ENCODE measurements at places on chromosomes 4 and X.

GRCh38 chr4:40515037-40515397 lies 114.6 kb downstream of the RBM47 start:
- no peak for DNase-seq

GRCh38 chr4:106690487-106690886 lies 321.9 kb upstream of the GIMD1 start:
- no peak for DNase-seq

GRCh38 chr4:41949531-41949930 lies 14.3 kb downstream of the TMEM33 start:
- DNase-seq = no peak

DNA sequence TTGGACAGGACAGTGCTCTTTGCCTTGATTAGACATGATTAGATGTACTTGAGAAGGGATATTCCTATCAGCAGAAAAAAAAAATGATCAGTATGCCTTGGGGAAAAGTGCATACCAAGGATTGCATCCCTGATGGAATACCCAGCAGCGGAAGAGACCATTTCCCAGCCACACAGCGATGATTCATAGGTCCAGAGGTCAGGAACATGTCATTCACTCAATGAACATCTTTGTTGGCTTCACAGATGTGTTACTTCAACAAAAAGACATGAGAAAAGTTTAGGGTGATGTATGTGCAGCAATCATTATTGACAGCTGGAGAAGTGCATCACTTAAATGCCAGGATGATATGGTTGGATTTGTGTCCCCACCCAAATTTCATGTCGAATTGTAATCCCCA lies 293.5 kb downstream of the ZNF674 start:
- DNase-seq = no peak

DNA sequence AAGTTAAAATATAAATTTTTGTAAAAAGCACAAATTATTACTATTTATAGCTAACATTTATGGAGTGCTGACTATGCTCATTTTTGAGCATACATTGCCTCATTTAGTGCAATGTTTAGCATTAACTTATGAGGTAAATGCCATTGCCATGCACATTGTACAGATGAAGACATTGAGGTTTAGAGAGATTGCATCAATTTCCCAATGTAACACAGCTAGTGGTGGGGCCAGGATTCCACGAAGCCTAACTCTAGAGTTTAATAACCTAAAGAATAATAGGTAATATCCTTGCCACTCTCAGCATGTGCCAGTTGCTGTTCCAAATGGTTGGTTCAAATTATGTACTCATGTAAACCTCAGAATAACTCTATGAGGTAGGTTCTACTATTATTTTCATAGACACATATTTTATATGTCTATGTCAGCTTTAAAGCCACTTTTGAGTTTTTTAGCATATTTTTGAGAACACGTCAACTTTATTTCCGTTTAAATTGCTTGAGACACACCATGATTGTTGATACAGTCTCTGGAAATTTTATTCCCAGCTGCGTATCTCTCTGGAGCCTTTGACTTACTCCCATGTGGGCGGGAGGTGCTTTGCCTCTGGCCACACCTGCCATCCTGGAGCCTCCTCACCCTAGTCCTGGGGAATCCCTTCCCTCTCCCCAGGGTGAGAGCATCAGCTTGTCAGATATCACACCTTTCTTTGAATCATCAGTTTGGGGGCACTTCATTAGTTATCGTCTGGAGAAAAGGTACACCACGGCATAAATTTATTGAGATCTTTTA lies 10.8 kb upstream of the ADH1A start:
- no peak for DNase-seq

- no peak for DNase-seq
These were observed 257.5 kb upstream of the FAT1 start for GRCh38 chr4:186981161-186981560.

DNA sequence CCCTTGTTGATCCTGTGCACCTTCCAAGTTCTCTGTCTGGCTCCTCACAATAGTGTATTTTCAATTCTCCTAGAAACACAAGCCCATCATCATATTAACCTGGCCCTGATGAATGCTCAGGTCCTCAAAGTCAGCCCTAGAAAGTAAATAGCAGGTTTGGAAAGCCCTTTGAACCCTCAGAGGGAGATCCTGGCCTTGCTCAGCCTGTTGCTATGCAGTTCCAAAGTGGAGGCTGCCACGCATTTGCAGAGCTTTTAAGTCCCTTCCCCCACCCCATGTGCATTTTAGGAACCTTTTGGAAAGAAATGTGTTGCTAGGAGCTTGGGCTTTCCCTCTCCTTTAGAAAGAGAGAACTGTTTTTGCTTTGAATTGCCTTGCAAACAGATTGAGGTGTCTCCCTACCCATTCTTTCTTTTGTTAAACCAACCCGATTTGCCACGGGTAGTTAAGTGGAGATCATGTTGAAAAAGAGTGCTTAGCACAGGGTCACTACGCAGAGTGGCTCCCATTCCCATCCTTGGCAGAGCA lies 12.2 kb downstream of the MAMLD1 start:
- no peak for DNase-seq

DNA sequence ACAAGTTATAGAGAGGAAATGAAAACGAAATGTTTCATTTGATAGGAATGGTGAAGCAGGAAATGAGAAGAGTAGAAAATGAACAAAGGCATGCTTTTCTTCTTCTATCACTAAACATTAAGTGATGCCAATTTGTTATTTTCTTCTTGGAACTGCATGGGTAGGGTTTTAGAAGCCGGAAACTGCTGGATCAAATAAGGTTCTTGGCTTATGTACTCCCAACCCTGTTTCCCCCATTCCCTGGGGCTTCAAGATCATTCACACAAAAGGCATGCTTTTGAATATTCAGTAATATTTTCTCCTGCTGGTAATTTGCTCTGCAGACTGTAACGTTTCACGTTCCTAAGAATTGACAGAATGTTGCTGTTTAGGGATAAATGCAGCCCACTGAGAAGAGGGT lies 224.1 kb downstream of the NLGN4X start:
- DNase-seq = no peak

- no peak for DNase-seq
These were observed 246.3 kb downstream of the BANK1 start for GRCh38 chr4:102036619-102037376.

GRCh38 chr4:57280481-57280880 lies 170.3 kb upstream of the IGFBP7 start:
- no peak for DNase-seq

- DNase-seq = no peak
These were observed 128.0 kb downstream of the DCLK2 start for GRCh38 chr4:150206265-150206664.

DNA sequence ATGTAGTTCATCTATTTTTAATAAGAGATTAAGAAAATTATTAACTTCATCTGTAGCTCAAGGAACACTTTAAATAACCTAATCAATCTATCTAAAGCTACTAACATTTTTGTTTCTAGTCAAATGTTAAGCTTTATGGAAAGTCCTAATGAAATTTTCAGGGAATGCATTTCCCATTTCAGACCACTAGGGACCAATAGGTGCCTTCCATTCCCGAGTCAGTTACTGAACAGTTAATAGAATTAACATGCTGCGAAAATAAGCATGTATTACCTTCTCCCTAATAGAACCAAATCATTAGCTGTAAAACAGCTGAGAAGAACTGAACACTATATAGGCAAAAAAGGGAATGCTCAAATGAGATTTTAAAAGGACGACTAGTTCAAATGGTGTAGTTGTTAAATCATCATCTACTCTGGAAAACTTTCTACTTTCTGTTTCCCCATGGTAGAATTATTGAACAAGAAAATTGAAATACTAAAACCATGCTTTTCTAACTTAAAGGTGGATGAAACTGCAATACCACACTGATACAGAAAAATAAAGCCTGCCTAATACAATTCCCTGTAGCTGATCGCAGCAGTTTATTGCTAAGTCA lies 22.5 kb downstream of the STX18 start:
- no peak for DNase-seq

- no peak for DNase-seq
These were observed 37.6 kb downstream of the FGFRL1 start for GRCh38 chr4:1048773-1049590.

DNA sequence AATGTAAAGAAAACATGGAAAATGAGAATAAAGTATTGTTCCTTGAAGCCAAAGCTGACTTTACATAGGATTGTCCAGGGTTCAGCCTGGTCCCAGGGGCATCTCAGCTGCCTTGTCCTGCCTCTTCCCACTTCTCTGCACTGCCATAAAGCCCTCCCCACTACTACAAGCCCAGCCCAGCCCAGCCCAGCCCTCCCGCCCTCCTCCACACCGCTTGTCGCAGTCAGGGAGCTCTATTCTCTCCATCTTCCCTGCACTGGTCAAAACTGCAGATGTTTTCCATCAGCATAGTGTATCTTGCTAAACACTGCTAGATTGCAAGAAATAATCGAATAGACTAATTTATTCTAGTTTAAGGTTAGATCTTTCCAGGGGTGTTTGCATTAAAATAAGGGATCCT lies 100.3 kb downstream of the TENM3 start:
- DNase-seq = no peak

Data from stimulated activated naive CD8-positive, alpha-beta T cell treated with anti-CD3 and anti-CD28 coated beads, Interleukin-15, amount 100 ng/mL, for 72 hours (primary cell).